CD4-positive, alpha-beta T cell treated with Interleukin-21 for 1 hour (primary cell): ENCODE measurements at places on chromosomes 11 and 22.

DNA sequence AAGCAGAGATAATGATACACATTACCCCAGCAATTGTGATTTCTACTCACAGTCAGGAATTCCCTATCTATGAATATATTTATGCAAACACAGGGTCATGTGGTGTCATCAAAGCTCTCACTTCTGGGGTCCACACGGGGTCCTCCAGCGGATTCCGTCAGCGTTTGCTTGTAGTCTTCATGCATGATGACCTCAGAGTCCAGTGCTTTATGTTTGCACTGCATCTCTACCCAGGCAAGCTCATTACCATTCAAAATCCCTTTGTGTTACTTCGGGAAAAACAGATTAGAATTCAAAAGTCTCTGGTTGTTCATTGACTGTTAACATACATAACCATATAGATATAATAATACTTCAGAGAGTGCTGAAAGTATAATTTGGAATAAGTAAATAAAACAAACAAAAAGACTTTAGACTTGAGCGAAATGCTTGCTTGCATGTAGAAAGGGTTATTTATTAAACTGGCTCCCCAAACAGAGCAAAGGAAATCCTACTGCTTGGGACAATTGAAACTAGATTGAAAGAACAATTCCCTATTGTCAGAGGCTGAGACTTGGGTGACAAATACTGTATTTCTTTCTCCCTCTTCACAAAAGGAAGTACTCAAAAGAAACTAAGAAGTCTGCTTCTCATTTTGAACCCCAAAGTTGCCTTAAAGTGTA is 423.1 kb downstream of the ETS1 start:
- DNase-seq: no peak

DNA sequence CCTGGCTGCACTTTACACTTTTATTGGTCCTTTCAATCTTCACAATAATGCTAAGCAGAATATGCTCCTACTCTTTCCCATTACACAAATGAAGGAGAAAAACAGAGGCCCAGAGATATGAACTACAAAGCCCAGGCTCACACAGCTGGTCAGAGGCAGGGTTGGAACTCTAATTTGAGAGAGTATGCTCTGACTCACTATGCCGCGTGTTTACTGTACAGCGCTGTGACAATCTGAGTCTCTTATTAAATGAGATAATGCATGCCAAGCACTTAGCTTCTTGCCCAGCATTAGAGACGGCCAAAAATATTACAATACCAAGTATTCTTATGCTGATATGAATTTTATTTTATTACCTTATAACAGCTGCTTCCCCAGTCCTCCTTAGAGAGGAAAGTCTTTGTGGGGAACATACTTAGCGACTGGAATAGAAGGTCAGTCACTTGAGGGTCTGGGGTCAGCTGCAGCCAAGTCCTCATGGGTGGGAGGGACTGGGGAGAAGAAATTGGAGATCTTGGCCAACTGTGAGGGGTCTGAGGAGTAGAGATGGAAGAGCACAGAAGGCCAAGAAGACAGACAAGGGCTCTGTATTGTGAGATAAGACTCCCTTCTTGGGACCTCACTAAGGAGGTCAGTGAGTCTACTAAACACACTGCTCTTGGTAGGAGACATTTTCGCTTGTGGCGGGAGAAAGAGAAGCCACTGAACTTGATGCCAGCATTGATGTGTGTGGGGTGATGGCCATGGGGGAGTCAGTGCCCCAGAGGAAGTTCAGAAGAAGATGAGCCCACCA is 150.8 kb upstream of the TIMP3 start:
- DNase-seq: no peak

- DNase-seq: no peak
Observed at GRCh38 chr11:120608760-120609211, 97.2 kb downstream of the GRIK4 start.

DNA sequence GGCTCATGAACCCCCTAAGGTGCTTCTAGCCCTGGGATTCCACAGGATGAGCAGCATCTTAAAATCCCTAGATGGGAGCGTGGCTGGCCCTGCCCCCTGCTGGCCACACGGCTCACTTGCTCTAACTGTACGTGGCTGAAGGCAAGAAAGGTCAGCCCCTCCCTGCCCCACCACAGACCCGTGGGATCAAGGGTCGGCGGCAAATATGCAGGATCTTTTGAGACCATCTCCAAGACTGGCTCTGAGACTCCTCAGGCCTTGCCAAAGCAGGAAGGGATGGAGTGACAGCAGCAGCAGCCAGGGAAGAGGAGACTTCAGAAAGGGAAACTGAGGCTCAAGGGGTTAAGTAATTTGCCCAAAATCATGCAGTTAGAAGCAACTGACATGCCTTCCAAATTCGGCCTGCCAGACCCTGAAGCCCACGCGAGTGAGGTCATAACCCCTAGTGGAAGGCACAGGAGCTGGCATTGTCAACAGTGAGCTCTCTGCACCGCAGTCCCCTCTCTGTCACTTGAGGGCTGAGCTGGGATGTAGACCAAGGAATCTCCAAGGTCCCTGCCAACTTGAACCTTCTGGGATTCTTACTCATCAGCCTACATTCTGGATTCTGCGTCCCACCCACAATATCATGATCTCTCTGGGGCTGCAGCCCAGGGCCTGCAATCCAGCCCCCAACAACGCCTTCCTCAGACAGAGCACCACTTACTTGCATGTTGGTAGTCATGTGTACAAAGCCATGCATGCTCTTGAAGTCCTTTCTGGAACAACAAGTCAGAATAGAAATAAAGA is 31.4 kb downstream of the CREB3L1 start:
- DNase-seq: peak; percentile 65

- no peak for DNase-seq
Observed at GRCh38 chr11:64598797-64599697, 8.0 kb downstream of the SLC22A12 start.

GRCh38 chr11:455566-456147 is 5.6 kb downstream of the PTDSS2 start:
- no peak for DNase-seq

GRCh38 chr22:42379966-42380537 is 52.2 kb downstream of the NFAM1 start:
- no peak for DNase-seq

GRCh38 chr11:119223856-119224255 is 17.7 kb downstream of the CBL start:
- no peak for DNase-seq

GRCh38 chr11:126823274-126823673 is 177.3 kb downstream of the KIRREL3 start:
- no peak for DNase-seq

DNA sequence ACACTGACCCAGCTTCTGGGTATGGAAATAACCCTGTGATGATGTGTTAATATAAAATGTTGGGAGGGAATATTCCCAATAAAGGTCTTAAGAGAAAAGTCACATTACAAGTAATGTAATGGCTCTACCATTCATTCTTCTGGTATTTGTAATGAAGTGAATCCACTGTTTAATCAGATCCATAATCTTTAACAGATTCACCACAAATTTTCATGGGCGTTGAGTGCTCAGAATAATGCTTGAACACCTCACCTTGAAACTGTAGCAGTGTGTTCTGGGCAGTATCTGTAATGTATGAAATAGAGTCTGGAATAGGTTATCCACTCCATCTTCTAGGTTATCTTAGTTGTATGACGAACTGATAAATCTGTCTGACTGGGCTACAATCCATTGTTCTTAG is 26.6 kb upstream of the CRTAM start:
- DNase-seq: no peak
